ENCODE measurements at places on chromosomes 4 and X.
A peak's percentile ranks its signal among the peaks of the same experiment; 100 is the strongest.

DNA sequence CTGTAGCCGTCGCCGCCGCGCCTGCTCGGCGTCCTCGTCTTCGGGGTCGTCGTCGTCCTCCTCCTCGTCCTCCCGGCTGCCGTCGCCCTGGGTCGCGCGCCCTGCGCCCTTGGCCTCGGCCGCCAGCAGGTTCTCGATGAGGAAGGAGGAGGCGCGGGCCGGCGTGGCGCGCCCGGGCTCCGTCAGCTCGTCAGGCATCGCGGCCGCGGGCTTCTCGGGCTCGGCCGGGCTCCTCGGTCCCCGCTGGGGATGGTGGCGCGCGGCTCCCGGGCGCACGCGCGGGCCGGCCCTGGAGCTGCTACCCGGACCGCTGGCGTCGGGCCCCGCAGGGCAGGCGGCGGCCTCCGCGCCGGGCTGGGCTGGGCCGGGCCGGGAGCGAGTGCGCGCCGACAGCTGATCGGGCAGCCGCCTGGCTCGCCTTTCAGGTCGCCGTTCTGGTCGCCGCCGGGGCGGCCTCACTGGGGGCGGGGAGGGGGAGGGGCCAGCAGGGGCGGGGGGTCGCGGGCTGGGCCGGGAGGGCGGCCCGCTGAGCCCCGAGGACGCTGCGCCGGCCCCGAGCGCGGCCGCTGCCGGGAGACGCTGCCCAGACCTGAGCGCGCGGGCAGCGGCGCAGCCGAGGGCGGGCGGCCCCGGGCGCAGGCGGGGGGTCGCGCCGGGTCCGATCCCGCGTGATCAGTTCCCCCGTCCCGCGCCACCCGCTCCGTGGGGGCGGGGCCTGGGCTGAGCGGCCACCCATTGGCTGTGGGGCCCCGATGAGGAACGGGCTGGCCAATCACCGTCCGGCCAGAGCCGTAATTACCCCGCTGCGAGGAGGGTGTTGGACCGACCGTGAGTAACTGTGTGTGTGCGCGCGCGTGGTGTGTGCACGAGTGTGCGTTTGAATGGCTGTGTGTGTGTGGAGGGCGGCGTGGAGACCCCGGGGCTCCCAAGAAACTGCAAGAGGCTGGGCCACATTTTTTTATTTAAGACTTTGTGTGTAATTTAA lies at the start of gene HMX1:
Gene HMX1, minus strand, starts transcription at position 423 of the 985 bp plus-strand sequence. Its CDS starts 225 bp downstream, at position 198.
- DNase-seq, result no peak

GRCh38 chr4:123517176-123517575 lies 120.6 kb downstream of the SPRY1 start:
- DNase-seq, result no peak

DNA sequence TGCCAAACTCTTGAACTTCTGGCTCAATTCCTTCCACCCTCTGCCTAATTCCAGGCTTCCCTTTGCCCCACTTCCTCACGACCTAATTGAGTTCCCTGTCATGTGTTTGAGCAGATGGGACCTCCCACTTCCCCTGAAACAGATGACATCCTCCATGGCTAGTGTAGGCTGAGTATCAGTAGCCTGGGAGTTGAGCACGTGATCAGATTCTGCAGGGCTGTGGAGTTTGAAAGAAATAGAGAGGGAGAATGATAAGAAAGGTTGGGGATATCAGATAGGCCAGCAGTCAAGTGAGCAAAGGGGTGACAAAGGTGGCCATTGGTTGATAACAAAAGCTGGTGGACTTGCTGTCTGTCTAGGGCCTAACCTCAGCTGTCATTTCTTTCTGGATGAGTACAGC lies 18.8 kb upstream of the NWD2 start:
- no peak for DNase-seq

DNA sequence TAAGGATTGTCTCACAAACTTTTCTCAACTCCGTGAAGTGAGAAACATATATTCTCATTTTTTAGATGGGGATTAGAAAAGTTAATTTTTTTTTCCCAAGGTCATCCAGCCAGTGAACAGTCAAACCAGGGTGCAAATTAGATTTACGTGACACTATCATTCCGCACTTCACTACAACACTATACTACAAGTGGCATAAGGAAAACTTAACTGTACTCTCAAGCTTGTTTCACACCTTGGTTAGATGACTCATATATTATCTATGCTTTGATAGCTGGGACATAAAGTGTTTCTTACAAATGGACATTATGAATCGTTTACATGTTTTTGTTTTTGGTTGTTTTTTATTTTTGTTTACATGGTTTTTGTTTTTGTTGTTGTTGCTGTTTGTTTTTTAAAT lies 525.7 kb downstream of the PPARGC1A start:
- DNase-seq, result no peak

GRCh38 chr4:66294638-66295037 lies 624.3 kb upstream of the EPHA5 start:
- DNase-seq, result no peak

DNA sequence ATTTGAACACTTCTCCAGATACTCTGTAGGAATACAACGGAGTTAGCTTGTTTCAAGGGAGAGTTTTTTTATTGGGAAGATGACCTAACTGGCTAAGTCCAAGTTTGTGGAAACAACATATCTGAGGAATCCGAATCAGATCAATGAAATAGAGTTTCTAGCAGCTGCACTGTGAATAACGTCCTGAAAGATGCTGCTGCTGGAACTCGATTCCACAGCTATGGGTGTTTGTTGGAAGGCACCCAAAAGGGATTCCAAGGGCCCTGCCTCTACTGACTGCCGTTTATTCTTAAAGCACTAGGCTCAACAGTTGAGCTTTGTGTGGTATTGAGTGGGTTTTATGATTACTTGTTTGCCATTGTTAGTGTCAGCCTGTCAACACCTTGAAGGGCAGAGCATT lies 6.6 kb upstream of the GBA3 start:
- DNase-seq, result no peak

GRCh38 chr4:4386736-4387392 lies at the start of gene NSG1:
Gene NSG1 (plus strand): TSS chr4:4387102. CDS start chr4:4387630, 528 bp downstream.
- DNase-seq, result no peak

GRCh38 chr4:86522349-86522748 lies 71.8 kb upstream of the PTPN13 start:
- DNase-seq, result no peak

- no peak for DNase-seq
Observed at GRCh38 chr4:22780317-22780716, 87.6 kb downstream of the GBA3 start.

- no peak for DNase-seq
Observed at GRCh38 chr4:5573965-5574364, 134.4 kb downstream of the EVC2 start.

GRCh38 chr4:35541888-35542213 lies 702.5 kb downstream of the ARAP2 start:
- no peak for DNase-seq

- DNase-seq, result peak; percentile 5
Observed at GRCh38 chrX:15564981-15565579, 35.7 kb downstream of the ACE2 start.

DNA sequence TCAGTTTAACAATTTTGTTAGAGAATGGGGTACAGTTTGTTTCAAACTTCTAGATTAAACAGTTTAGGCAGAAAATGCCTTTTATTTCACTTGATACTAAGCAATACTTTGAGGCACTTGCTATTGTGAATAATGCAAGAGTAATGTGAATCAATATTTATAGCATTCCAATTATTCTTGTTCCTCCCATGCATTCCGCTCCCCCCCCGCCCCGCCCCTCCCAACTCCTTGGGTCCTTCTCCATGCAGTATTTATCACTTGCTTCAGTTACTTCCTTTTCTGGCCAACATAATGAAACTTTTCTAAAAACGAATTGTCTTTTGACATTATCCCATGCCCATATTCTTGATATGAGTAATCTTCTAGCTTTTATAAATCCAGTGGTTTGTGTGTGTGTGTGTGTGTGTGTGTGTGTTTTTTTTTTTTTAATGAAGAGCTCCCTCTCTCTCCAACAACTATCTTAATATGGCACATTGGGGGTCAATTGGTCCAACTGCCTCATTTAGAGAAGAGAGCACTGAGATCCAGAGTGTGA lies 1.6 kb downstream of the BANK1 start:
- DNase-seq, result no peak

DNA sequence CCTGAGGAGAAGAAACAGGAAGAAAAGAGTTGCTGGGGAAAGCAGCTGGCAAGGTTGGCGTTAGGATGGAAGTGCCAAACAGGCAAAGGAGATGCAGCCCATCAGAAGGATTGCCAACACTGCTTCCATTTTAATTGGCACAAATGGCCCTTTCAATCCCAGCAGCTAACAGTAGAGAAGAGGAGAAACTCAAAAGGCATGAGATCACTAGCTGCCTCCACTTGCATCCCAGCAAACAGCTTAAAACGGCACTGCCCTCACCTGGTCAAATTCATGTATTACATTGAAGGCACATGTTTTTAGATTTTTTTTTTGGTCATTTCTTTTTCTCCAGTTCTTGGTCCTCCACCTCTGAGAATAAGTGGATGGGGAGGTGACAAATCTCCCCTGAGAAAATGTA lies 14.9 kb upstream of the LOC101059915 start:
- DNase-seq, result peak; percentile 4

- no peak for DNase-seq
Observed at GRCh38 chrX:11397680-11398079, 104.5 kb downstream of the AMELX start.

DNA sequence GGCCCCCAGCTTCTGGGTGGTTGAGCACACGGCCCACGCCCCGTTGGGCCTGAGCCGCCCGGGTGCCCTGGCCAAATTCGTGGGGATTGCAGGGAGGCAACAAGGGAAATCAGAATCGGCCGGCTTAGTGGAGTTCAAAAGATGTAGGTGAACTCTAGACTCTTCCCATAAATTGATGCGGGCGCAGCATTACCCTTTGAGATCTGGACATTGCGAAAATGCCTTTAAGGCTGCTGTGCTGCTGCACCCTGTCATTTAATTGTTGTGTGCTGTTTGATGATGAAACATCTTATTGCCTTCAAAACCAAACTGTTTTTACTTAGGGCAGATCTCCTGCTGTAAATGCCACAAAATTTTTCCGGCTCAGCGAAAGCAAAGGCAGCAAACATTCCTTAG lies 409 bp upstream of the MPP1 start:
- no peak for DNase-seq

- no peak for DNase-seq
Observed at GRCh38 chr4:143355540-143356217, 19.0 kb downstream of the GAB1 start.

- DNase-seq, result no peak
Observed at GRCh38 chrX:83759872-83760271, 101.1 kb upstream of the CYLC1 start.

DNA sequence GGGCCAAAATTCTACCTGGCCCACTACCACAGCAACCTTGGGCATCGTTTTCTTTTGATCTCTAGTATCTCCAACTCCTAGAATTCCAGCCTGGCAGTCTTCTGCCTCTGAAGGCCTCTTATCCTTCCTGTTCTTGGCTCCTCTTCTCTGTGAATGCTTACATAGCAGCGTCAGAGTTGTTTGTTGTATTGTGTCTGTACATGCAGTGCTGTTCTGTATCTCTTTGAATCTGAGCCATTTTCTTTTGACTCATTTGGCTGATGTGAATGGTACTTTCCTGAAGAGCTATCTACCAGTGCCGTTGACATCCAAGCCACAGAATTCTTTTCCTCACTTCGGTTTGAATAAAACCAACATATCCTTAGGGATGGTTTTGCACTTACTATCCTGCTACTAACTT lies 79.2 kb downstream of the TMEM164 start:
- peak; percentile 20 for DNase-seq

DNA sequence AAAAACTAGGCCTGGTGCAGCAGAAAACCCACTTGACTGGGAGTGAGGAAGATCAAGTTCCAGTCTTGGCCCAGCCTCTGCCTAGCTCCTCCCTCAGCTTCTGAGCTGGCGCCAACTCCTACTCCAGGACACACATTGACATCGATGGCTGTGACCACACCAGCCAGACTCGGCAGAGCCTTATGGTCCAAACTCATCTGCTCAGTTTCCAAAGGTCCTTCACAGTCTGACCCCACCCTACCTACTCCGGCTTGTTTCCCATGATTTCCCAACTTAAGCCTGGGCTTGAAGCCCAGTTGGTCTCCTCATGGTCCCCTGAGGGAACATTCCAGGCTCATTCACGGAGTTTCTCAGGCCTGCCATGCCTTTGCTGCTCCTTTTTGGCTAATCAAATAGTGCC lies 10.1 kb downstream of the ELF4 start:
- no peak for DNase-seq

DNA sequence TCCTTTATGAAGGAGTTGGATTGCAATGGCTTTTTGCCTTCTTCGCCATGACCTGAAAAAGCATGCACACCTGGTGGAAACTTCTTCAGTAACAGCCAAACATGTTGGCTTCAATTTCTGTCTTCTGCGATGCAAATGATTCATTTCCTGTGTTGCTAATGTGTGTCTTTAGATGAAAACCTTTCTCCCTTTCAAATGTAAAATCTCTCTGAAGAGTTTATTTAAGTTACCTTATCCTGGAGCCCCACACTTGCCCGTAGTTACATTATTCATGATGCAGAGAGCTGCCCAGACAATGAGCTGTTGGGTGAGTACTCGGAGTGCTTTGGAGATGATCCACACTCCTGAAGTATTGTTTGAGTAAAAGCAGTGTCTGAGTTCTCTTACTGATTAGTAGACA lies 1100.9 kb downstream of the RPA4 start:
- no peak for DNase-seq

DNA sequence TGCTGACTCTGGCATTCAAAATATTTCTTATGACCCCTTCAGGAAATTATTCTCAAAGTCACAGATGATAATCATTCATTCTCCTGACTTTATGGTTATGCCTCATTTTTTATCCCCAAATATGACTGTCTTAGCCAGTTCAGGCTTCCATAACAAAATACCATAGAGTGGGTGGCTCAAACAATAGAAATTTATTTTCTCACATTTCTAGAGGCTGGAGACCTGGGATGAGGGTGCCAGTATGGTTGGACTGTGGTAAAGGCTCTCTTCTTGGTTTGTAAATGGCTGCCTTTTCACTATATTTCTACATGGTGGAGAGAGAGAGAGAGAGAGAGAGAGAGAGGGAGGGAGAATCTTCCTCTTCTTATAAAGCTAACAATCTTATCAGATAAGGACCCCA lies 20.5 kb downstream of the FRMD7 start:
- no peak for DNase-seq

DNA sequence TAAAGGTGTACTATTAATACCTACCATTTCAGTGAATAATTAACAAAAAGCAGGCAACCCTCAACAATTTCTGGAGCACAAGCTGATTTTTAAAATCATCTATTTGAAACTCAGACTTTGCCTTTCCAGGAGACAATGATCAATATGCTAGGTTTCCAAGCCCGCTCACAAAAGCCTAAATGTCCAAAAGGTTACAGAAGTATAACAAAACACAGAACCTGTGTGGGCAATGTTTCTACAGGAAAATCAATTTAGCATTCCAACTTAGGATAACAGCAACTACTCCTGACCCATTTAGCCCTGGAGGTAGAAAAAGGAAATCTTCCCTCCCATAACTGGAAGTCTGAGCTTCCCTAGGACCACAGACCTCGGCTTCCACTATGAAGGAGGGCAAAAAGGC lies 3.9 kb downstream of the TAB3 start:
- DNase-seq, result no peak

GRCh38 chrX:24658421-24658820 lies 11.3 kb upstream of the PCYT1B start:
- DNase-seq, result no peak

Measured in HS-5 (cell line).